ENCODE measurements at places on chromosomes 7 and 10.

DNA sequence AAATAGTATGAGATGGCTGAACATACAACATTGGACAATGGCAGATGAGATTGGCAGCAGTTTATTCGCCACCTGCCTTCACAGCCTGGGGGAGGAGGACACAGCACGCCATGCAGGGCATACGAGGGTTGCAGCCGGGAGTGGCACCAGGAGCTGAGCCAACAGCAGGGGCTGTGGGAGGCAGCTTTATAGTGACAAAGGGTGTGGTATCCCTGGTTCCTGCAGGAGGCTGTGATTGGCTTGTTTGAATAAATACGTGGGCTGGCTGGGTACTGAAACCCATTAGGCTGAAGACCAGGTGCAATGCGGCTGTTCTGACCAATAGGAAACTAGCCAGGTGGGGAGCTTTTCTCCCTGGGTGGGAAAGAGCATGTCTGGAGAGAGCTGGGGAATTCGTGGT is 68.9 kb upstream of the LEP start:
- DNase-seq, result no peak

DNA sequence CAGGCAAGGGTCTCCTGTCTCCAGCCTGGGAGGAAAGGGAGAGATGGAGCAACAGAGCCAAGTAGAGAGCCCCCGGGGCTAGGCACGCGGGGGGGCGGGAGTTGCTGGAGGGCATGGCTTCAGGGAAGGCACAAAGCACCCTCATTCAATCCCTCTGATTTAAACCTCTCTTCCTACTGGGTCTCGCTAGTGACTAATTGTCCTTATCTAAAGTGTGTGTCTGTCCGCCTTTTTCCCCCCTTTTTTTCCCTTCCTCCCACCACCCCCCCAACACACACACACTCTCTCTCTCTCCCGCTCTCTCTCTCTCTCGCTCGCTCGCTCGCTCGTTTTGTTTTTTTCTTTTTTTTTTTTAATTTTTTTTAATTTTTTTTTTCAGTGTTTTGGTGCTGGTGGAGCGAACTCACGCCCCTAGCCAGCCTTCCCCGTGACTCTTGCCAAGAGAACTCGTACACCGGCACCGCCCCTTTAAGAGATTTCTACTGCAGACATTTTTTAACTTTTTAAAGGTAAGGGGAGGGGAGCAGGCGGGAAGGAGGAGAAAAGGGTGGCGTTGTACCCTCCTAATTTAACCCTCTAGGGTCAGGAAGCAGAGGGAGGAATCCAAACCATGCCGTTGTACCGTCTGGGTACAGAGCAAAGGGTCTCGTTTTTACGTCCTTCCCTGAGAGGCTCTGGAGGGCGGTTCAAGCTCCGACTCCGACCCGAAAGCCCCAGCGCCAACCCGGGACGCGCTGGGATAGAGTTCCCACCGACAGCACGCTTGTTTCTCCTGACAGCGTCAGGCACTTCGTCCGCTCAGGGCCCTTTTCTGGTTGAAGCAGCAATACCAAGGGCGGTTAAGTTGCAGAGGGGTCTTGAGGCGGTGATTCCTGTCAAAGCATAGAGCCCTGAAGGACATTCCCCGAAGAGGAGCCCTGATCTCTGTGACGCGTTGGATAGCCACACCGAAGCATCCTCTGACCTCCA is at the start of gene HPSE2:
Gene HPSE2, minus strand, starts transcription at position 195 of the 969 bp plus-strand sequence.
- DNase-seq, result no peak

DNA sequence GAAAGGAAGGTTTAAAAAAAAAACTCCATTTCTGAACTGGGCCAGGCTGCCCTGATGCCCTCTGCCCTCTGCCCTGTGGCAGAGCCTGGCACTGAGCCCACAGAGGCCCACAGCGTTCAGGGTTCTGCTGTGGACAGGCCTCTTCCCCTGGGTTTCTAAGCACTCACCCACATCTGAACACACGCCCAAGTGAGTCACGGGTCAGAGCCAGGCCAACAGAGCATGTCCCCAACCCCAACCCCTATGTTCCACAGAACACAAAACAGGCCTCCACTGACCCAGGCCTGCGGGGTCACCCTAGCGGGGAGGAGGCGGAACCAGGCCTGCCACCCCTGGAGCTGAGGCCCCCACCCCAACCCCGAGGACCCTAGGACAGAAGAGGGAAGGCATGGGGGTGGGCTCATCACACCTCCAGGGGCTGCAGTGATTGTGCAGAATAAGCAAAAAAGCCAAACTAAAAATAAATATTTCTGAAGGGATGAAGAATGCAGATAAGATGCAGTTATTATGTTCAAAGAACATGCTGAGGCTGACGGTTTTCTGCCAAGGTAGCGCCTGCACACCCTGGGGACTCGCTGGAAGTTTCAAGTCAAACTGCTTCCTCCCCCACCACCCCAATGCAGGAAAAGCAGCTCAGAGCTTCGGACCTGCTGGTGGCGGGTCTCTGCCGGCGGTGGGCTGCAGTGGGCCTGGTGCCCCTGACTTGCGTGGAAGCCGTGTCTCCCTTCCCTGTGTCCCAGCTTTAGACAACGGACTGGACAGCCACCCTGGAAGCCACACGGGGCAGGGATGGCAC is 5.4 kb downstream of the WDR86 start:
- DNase-seq, result no peak

DNA sequence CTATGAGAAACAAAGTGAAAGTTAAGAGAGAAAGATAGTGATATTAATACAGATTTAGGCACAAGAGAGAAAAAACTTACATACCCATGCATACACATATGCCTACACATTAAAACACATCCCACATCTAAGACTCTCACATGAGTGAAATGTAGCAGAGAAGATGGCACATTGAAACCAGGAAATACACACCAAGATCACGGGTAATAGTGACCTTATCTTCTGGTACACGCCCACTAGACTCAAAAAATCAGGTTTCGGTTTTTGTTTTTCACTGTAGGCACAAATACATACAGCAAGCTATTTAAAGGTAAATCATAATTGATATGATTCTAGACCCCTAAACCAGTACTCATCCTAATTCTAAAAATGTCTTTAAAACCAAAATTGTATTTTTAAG is 225.2 kb upstream of the TAC1 start:
- DNase-seq, result no peak

DNA sequence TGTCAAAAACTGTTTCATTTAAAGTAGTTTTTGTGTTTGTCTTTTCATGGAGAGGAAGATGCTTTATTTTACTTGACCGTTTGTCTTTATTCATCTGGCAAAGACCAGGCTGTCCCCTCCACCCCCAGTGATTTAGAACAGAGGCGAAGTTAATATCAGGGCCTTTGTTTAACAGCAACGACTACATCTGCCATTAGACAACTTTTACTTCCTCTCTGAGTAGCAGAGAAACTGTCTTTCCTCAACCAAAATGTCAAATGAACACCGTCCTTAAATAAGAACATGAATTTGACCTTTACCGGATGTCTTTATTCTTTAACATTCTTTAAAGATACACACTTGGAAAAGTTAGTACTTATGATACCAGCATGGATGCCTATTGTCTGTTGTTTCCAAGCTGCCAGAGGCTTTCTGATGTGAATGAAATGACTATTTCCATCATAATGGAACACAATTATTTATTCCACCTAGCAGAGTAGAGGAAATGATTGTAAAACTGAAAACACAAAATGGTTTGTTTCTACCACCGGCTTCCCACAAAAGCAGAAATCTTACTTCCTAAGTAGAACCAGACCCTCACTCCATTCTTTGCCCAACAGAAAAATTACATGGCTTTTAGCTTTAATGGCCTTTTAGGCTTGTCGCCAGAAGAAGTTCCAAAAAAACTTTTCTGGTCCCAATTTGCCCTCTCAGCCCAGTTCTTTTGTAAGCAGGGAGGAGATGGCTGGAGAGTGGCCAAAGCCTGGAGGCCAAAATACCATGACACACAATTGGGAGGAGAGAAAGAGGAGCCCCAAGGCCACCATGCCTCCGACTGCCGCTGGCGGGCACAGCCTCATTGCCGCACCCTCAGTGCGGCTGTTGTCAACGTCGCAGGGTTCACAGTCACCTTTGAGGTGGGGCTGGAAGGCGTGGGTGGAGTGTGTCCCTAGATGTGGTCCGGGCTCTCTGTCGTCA is 168.5 kb downstream of the TEX36 start:
- no peak for DNase-seq

DNA sequence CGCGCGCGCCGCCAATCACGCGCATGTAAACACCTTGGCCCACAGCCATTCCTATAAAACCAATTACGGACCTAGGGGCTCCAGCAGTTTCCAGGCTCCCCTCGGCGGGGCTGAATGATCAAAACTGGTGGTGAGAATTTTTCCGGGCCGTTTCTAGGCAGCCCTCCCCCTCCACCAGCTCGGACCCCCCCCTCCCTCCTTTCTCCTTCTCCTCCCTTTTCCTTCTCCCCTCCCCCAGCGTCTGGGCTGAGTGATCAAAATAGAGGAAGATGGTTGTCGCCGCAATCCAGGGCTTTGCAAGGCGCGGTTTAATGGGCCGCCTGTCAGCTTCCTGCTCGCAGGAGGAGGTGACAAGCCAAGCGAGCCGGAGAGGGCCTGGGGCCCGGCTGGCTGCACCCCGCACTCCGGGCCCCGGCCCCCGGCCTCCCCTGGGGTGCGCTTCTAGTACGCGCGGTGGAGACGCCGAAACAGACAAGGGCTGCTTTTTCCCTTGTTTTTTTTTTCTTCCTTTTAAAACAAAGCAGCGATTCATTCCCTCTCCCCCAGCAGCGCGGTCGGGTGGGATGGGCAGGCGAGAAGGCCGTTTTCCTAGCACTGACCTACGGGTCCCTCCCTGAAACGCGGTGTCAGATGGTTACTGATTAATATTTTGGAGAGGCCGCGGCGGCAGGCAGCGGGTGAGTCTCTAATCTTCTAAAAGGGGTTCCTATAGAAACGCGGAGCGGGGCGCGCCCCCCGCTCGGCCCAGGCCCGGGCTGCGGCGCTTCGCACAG is 528 bp upstream of the TNRC18 start:
- DNase-seq, result no peak

DNA sequence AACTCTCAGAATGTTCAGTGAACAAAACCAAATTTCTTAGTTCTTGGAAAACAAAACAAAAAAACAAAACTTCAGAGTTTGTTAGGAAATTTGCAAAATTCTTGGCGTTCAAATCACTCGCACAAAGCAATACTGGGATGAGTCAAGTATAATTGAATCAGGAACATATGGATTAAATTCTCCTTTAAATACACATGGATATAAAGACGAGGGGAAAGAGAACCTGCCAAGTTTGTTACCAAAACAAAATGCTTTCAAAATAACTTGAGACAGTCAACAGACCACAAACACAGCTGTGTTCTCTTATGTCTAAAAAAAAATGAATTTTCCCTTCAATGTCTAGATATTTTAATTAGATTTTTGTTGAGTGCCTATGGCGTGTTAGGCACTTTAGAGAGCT is 93.5 kb upstream of the MPP7 start:
- DNase-seq, result no peak

DNA sequence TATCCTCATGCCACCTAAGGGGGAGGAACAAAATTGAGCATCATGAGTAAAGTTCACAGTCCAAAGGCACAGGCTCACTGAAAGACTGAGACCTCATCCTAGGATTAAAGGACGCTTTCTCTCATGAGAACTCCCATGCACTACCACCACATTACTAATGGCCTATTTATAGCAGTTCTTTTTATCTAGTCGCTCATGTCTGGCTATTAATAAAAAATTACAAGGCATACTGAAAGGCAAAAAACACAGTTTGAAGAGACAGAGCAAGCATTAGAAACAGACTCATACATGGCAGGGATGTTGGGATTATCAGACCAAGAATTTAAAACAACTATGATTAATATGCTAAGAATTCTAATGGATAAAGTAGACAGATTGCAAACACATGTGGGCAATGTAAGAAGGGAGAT is 46.0 kb upstream of the CDK13 start:
- DNase-seq, result no peak

- no peak for DNase-seq
Observed at GRCh38 chr7:78924581-78924980, 528.9 kb downstream of the MAGI2 start.

DNA sequence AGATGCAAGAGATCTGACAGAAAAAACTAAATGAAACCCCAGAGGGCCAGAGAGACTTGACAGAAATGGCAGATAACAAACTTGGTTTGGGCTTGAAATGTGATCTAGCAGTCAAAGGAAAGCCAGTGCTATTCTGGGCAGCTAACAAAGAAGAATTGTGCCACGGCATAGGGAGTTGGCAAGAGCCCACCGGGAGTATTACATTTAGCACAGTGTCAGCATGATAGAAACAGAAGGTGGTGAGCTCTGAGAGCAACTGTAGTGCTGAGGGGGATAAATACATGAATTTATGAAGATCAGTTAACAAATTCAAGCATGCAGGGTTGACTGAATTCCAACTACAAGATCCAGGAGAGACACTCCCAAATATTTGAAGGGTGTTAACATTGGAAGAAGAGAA is 91.1 kb downstream of the AHCYL2 start:
- DNase-seq, result no peak

- DNase-seq, result no peak
Observed at GRCh38 chr7:93778384-93778783, 112.2 kb downstream of the TFPI2 start.

DNA sequence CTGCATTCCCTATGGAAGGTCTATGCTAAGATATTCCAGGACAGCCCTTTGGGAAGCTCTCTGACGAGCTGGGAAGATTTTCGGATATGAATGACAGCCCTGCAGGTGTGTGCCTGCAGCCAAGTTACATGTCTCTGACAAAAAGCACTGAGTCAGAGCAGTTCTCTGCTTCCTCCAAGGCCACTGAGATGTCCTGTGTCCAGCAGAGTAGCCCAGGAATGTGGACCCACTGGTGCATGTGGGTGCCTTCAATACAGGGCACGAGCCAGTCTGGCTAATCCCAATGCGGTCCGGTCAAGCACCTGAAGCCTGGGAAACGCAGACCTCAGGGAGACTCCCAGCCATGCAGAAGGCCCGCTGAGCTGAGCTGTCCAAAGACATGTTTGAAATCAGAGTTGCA is 565.7 kb downstream of the TCERG1L start:
- DNase-seq, result no peak

DNA sequence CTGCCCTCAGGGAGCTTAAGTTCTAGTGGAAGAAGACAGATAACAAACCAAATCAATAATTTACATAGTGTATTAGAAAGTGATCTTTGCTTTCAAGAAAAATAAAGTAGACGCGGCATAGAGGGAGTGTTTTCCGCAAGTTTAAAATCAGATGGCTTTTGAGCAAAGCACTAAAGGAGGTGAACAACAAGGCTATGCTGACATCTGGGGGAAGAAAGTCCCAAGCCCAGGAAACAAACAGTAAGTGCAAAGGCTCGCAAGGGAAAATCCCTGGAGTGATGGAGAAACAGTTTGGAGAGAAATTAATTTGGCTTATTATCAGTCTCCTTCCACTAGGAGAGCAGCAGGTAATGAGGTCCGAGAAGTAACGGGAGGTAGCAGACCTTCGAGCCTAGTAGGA is 1.9 kb upstream of the CNNM2 start:
- no peak for DNase-seq

GRCh38 chr10:106612381-106612780 is 552.1 kb downstream of the SORCS1 start:
- no peak for DNase-seq

- DNase-seq, result no peak
Observed at GRCh38 chr10:32923849-32924248, 34.2 kb downstream of the ITGB1 start.

- no peak for DNase-seq
Observed at GRCh38 chr7:149266451-149266850, 4.5 kb downstream of the ZNF783 start.

GRCh38 chr7:29588900-29589696 is 25.5 kb downstream of the PRR15 start:
- DNase-seq, result no peak

- no peak for DNase-seq
Observed at GRCh38 chr10:130834170-130834569, 477.4 kb downstream of the TCERG1L start.

Data from activated CD4-positive, CD25-positive, alpha-beta regulatory T cell treated with anti-CD3 and anti-CD28 coated beads, Interleukin-2, amount 50 U/mL, for 72 hours (primary cell).